ENCODE measurements at places on chromosomes 4 and X.

- DNase-seq: peak; percentile 61
Measured at GRCh38 chrX:100995469-100995868, 26.0 kb downstream of the ARL13A start.

GRCh38 chr4:107449611-107450369 lies 270.2 kb downstream of the PAPSS1 start:
- DNase-seq: no peak

DNA sequence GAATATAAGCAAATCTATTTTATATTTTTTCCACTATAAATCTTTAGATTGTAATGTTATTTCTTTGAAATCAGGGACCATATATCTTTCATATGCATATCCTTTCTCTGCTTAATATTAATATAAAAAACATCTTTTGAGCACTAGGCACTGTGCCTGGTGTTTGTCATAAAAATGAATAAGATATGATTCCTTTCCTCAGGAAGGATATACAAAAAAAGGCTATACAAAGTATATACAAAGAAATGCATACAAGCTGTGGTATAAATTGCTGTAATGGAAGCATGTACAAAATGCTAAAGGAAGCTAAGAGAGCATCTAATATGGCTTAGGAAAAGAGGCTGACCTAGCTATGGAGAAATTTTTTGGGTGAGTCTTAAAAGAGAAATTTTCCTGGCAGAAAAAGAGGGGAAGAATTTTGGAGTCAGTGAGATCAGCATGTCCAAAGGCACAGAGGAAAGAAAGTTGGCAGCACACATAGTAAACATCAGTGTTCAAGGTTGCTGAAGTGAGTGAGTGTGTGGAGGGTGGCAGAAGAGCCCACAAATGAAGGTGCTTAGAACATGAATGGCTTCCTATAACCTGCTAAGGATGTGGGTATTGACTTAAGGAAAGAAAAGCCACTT lies 500.0 kb downstream of the SPRY1 start:
- DNase-seq: no peak

DNA sequence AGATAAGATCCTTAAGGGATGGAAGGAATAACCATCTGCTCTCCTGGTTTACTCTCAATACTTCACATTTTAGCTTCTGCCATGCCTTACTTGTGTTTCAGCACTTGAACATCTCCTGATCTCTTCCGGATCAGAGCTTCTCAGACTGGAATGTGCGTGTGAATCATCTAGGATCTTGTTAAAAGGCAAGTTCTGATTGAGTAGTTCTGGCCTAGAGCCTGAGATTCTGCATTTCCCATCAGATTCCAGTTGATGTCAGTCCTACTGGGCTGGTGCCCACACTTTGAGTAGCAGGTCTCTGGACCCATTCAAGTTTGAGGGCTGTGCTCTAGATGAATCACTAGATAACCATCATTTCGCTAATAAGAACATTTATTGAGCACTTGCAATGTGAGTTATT lies 20.0 kb downstream of the NDP start:
- no peak for DNase-seq

- no peak for DNase-seq
Measured at GRCh38 chr4:163747293-163747692, 252.8 kb downstream of the TMA16 start.

DNA sequence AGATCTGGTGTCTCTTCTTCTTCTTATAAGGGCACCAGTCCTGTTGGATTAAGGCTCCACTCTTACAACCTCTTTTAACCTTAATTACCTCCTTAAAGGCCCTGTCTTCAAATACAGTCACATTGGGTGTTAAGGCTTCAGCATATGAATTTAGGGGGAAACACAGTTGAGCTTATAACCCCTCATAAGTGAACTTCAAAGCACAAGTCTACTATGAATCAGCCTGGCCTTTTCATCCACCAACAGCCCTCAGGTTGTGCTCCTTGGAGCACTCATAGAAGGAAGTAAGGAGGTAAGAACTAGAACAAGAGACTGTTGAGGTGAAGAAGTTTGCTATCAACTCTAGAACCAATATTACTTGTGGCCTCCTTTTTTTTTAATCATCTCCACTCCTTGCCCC lies 18.8 kb upstream of the TBC1D9 start:
- DNase-seq: no peak

GRCh38 chrX:69186651-69187050 lies 21.4 kb upstream of the PJA1 start:
- no peak for DNase-seq

- DNase-seq: no peak
Measured at GRCh38 chr4:57640391-57641100, 530.4 kb upstream of the IGFBP7 start.

DNA sequence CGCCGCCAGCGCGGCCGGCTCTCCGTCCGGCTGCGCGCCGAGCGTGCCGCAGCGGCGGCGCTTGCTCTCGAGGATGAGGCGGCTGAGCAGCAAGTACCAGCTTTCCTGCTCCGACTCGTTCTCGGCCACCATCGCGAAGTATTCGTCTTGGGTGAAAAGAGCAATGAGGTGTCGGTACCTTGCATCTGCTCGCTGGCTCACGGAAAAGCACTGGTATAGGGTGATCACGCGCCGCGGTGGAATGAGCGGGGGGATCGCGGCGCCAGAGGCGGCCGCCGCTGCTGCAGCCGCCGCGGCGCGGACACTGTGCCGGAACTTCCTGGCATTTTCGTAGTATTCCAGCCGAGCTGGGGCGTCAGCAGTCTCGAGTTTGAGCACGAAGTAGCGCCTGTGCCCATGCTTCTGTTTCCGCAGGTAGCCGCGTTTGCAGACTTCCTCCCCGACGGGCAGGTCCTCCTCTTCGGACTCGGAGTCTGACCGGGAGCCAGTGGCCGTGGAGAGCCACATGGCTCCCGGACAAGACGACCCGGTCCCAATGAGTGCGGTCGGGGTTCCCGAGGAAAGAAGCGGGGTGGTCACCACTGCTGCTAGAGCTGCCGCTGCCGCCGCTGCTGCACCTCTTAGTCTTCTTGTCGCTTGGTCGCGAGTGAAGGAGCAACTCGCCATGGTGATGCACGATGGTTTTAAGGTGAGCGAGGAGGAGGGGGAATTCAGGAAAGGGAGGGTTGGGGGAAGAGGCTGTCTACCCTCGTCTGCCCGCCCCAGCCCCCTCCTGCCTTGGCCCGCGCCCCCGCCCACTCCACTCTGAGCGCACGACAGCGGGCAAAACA lies 469 bp downstream of the IRS4 start:
- DNase-seq: no peak

All from fibroblast of upper back skin (primary cell).